Nasal cavity respiratory epithelium epithelial cell of viscerocranial mucosa (primary cell): ENCODE measurements at places on chromosomes 3 and 15. TPM values are rescaled to one million over a fixed set of nuclear protein-coding genes. Genes with fewer than 3 reads are reported as not detected.

MAGI1 gene
- total RNA-seq: 13.0 and 21.1 TPM in 2 replicates

CACNA2D2 gene
- under 0.01 TPM in 1 of 2 replicates, not detected in the other for total RNA-seq

BCL2A1 gene
- 0.28 TPM in 1 of 2 replicates, not detected in the other for total RNA-seq

PCOLCE2 gene
- total RNA-seq: 2.4 and 6.3 TPM in 2 replicates

TMCO5A gene
- not detected in 2 replicates for total RNA-seq

GOLGA6L10 gene
- total RNA-seq: 0.21 and 1.4 TPM in 2 replicates

FYTTD1 gene
- 60.1 and 82.5 TPM in 2 replicates for total RNA-seq
